ENCODE measurements at places on chromosomes 12 and 14. TPM values are rescaled to one million over a fixed set of nuclear protein-coding genes. Genes with fewer than 3 reads are reported as not detected.

ASIC1 gene
- total RNA-seq: 4.7 TPM

COQ6 gene
- 22.9 TPM for total RNA-seq

SLC8A3 gene
- not detected for total RNA-seq

FBRSL1 gene
- total RNA-seq: 5.5 TPM

DNA sequence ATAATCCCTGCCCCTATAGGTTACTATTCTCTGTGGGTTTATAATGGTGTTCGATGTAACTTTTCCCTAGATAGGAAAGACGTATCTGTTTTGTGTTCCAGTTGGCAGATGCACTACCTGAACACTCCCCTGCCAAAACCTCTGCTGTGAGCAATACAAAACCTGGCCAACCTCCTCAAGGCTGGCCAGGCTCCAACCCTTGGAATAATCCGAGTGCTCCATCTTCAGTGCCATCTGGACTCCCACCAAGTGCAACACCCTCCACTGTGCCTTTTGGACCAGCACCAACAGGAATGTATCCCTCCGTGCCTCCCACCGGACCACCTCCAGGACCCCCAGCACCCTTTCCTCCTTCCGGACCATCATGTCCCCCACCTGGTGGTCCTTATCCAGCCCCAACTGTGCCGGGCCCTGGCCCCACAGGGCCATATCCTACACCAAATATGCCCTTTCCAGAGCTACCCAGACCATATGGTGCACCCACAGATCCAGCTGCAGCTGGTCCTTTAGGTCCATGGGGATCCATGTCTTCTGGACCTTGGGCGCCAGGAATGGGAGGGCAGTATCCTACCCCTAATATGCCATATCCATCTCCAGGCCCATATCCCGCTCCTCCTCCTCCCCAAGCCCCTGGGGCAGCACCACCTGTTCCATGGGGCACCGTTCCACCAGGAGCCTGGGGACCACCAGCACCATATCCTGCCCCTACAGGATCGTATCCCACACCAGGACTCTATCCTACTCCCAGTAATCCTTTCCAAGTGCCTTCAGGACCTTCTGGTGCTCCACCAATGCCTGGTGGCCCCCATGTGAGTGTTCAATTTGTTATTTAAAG lies 11.3 kb downstream of the MAPK1IP1L start:
- no peak for DNase-seq

DNA sequence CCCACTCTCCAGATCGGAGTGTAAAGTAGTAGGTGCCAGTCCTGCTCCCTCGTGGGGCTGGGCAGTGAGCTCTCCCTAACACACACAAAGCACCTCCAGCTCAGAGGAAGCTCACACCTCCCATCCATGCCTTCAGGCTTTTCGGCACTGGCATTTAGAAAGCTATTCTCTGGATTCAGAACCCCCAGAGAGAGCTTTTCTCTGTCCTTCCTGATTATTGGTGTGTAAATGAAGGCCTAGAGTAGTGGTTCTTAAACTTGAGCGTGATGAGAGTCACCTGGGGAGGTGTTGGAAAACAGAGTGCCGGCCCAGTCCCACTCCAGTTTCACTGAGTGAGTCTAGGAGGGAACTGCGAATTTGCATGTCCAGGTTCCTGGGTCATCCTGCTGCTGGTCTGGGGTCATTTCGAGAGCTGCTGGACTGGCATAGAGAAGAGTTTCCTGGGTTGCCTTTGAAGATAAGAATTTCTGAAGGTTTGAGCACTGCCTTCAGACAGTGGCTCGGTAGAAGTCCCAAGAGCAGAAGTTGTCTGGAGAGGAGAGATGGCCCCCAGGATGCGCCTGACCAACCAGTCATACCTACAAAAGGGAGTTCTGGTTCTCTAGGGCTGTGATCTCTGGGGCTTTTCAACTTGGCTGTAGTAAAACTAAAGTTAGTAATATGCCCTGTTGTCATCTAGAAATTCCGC lies 15.1 kb downstream of the CD9 start:
- no peak for DNase-seq

- DNase-seq: no peak
Measured at GRCh38 chr14:99751539-99752485, 41.4 kb upstream of the EML1 start.

- no peak for DNase-seq
Measured at GRCh38 chr12:89514751-89515150, 9.8 kb downstream of the GALNT4 start.

- DNase-seq: peak; percentile 72
Measured at GRCh38 chr12:25337916-25338315, 87.2 kb upstream of the KRAS start.
